NCI-H187 (cell line): ENCODE measurements at places on chromosomes 7 and 10.
A peak's percentile ranks its signal among the peaks of the same experiment; 100 is the strongest.

GRCh38 chr7:130896051-130896881 lies 162.3 kb upstream of the KLF14 start:
- no peak for DNase-seq

- DNase-seq = no peak
Observed at GRCh38 chr7:44982535-44982923, 3.7 kb upstream of the MYO1G start.

DNA sequence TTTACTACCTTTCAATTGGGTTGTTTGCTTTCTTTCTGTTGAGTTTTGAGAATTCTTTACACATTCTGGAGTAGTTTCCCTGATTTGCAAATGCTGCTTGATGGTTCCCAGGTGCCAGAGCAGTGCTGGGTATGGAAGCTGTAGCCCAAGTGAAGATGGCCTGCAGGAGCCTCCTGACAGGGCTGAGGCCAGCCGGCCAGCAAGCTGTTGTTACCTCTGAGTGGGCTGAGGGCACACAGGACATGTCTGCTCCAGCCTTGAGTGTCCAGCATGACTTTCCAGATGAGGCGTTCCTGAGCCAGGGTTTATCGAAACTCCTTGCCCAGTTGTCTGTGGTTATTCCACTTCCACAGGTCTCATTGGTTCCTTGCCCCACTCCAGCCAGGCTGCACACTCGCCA lies 164.6 kb upstream of the TNS3 start:
- no peak for DNase-seq

- no peak for DNase-seq
Observed at GRCh38 chr7:610531-611280, 91.1 kb upstream of the PDGFA start.

DNA sequence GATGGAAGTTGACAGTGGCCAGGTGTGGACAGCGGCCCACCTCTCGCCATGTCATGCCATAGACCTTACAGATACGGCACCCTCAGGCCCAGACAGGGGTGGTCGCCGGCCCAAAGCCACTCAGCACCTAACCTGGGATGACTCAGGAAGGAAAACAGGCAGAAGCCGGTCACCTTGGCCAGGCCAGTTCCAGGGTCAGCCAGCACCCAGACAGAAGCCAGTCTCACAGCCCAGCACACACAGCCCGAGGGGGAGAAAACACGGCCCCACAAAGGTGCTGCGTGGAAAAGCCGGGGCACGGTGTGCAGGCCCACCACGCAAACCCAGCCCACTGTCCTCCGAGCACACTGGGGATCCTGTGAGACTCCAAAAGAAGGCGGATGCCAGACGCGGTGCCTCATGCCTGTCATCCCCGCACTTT lies 95.2 kb upstream of the DNAAF5 start:
- DNase-seq = no peak

DNA sequence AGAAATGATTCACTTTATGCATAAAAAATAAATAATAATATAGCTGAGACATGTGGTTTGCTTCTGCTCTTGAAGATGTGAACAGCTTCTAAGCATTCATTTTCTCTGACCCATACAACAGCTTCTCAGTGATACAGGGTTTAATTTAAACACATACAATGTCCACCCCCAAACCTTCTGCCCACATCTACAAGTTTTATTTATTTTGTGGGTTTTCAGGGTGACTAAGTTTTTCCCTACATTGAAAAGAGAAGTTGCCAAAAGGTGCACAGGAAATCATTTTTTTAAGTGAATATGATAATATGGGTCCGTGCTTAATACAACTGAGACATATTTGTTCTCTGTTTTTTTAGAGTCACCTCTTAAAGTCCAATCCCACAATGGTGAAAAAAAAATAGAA lies 17.2 kb downstream of the INHBA start:
- DNase-seq = no peak

- no peak for DNase-seq
Observed at GRCh38 chr7:69656890-69657289, 58.6 kb downstream of the AUTS2 start.

DNA sequence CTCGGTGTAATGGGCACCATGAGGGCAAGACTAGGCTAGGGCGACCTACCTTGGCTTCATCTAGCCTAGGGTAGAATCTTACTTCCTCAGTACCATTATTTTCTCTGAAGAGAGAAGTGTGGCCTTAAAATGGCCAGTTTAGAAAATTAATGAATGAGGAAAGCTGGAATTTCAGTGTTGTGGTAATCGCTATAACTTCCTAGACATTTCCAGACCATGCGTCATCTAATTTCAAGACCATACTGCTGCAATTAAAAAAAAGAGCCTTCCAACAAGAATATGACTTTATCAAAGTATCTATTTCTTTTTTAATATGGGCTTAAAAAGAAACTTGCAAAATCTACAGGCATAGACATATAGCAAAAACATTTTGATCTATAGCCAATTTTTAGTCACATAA lies 68.5 kb downstream of the CPVL start:
- DNase-seq = no peak

DNA sequence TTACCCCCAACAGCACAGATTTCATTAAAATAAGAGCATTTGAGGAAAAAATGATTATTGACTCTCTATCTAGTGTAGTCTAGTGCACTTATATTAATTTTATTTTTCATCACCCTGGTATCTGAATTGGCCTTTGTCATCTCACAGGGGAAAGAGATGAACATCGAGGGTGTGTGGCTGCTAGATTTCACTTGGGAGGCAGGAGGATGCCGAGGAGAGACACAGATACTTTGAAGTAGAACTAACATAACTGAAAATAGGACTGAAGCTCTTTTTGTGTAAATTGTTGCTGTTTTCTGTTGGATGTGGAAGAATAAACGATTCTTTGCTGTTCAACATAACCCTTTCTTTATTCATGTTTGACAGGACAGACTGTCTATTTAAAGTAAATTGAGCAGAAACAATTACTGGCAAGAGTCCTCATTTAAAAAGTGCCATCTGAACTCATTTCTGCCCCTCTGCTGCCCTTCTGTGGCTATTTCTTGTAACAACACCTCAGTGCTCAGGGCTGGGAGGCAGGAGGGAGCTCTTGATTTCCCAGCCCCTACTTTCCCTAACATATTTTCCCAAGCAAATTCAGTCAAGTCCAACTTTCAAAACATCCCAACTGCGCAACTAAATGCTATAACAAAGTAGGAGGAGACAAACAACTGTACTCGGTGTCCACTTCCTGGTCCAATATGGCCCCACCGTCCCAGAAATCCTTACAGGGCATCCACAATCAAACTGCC lies 15.6 kb downstream of the LYZL1 start:
- peak; percentile 30 for DNase-seq

DNA sequence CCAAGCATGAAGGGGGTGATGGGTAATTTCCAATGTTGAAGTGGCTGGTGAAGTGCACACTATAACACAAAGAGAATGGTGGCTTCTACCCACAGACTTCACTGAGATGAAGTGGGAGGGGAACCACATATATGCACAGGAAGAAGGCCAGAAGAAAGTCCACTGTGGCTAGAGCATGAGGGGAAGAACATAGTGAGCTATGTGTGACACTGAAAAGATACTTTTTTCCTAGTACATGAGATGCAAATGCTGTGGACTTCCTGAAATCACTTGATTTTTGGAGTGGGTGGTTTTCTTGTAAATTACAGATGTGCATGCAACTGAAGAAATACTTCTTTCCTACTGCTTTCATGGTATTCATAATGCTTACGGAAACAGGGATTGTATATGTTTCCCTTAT lies 115.6 kb upstream of the PHYHIPL start:
- DNase-seq = no peak

DNA sequence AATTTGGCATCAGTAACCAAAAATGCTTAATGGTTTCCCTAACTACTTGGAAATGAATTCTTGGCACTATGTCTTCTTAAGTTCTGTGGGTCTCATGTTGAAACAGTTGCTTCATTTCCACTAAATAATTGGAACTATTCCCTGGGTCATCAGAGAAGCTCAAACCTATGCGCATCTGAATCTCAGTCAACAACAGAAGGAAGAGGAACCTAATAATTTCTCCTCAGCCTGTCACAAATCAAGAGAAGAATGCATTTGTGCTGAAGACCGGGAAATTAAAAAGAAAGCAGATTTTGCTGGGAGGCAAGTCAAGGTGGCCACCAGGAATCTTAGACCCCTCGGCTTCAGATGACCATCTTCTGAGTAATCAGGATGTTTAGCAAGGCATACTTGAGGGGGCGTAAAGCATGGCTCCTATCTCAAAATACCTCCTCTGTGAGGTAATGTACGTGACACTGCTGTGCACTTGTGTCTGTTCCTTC lies 41.4 kb downstream of the TOMM7 start:
- DNase-seq = no peak

DNA sequence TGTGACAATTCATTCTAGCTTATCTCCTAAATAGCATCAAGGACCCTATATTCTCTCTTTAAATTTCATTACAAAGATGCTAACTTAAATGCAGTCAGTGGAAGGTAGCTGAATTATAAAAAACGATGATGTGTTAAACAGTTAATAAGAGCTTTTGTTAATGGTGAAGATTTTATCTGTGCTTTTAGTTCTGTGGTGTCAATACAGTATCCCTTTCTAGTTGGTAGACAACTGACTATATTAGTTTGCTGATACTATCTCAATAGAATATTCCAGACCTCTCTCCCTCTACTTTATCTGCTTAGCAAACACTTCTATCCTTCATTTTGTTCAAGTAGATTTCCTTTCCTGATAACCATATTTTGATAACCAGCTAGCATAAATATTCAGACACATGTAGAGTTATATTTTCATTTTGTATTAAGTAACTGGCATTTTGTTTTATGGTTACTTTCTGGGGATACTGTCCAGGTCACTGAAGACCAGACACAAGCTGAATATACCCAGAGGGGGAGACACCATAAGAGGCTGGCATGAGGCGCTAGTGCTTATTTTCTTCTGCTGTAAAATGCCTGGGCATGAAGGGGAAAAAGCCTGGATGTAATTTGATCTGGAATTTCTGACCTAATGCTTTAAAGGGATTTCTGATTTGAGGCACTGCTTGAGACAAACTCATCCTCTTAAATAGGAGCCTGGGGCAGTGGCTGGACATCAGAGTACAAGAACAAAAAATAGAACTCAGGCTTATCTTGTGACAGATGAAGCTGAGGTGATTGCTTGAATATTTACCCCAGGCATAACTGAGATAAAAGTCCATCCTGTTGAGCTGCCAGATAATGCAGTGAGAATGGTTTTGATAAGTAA lies 197.5 kb downstream of the MALRD1 start:
- DNase-seq = no peak

GRCh38 chr7:66415659-66416265 lies 210.6 kb downstream of the TPST1 start:
- no peak for DNase-seq

GRCh38 chr7:130473876-130474275 lies 18.0 kb upstream of the MEST start:
- DNase-seq = no peak

DNA sequence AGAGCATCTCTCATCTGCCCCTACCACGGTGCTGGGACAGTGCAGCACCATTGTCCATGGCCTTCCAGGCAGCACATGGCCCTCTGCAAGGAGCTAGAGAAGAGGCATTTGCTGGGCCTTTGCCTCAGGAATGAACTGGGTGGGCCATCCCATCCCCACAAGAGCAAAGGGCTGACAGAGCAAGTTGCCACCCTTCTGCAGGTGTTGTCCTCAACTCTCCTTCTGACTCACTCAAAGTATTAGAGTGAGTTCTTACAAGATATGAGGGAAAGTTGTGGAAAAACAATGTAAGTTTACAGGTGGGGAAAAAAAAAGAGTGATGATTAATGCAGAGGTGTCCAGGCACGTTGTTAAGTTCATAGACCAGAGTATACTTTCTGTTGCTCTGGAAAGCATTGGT lies 261.2 kb downstream of the SKIDA1 start:
- DNase-seq = no peak

DNA sequence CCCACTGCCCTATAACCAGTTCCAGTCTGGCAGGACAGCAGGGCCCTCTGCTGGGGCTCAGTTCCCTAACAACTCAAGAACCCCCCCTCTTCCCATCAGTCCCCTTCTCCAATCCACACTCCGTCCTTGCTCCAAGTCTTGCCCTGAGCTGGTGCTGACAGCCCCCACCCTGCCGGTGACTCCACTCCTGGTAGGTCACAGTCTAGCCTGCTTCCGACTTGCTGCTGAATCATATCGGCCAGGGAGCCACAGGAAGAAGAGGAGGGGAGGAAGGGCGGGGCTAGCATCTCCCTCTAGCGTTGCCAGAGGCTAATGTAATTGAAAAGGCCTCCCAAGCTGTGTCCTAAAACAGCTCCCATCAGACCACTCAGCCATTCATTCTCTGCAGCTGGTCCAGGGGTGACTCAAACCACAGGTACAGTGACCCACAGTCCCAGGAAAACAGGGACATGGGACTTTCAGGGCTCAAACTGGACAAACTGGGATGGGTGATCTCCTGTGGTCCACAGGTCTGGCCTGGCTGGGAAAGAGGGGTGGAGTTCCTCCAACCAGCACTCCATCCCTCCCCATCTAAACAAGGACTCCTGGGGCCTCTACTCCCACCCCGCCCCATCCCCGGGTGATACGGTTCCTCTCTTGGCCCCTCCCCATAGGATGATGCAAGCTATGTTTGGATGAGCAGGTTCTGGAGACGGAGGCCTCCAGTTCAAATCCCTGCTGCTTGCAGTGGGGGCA lies 158.8 kb downstream of the SH3PXD2A start:
- DNase-seq = no peak

GRCh38 chr7:43302211-43302711 lies 189.8 kb downstream of the HECW1 start:
- DNase-seq = no peak

- DNase-seq = no peak
Observed at GRCh38 chr7:128031901-128032604, 816 bp upstream of the LRRC4 start.

DNA sequence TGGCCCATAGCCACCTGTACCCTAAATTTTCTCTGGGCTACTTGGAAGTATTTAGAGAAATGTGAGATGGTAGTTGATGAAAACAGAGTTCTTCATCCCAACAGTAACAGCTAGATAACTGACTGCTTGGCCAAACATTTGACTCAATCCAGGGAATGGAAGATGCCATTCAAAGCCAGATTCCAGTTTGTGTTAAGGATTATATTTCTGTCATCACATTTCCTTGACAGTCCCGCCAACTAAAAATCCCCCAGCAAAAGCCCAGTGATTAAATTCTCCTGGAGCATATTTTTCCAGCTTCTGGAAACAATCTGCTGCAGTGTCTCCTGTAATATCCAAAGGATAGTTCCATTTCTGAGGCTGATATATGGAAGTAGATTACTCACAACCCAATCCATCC lies 45.4 kb upstream of the PTN start:
- DNase-seq = no peak

GRCh38 chr7:122709930-122710646 lies 7.4 kb upstream of the RNF148 start:
- no peak for DNase-seq

GRCh38 chr7:139541600-139542307 lies 18.3 kb downstream of the CLEC2L start:
- DNase-seq = no peak

- no peak for DNase-seq
Observed at GRCh38 chr10:119284679-119285096, 77.3 kb downstream of the GRK5 start.
